ENCODE measurements at places on chromosomes 6 and 20.

- no peak for DNase-seq
Observed at GRCh38 chr6:47195011-47195650, 114.6 kb downstream of the TNFRSF21 start.

- no peak for DNase-seq
Observed at GRCh38 chr6:110567957-110568696, 91.7 kb upstream of the SLC22A16 start.

DNA sequence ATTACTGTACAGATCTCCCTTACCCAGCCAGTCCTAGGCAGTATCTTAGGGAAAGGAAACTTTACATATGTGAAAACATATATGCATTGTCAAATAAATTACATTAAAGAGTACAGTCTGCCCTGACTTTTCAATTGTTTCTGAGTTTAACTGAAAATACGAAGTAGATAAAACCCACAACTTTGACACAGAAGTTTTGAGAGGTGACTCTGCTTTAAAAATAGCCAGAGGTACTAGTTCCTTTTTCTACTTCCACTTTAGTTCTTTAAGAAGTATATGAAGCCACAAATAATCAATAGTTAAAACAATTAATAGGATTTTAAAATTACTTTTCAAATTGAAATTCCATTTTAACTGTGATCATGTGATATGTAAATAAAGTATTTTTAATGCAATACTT, 62.9 kb downstream of the BMP5 start:
- no peak for DNase-seq

DNA sequence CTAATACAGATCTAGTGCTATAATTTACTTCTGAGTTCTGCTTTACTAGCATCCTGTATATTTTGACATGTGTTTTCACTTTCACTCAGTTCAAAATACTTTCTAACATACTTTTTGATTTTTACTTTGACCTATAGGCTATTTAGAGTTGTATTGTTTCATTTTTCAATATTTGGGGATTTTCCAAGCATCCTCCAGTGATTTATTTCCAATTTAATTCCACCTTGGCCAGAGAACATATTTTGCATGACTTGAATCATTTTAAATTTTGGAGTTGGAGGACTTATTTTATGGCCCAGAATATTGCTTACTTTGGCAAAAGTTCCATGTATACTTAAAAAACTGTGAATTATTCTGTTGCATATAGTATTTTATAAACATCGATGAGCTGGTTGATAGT, 1215.6 kb upstream of the MAP3K7 start:
- DNase-seq = no peak

DNA sequence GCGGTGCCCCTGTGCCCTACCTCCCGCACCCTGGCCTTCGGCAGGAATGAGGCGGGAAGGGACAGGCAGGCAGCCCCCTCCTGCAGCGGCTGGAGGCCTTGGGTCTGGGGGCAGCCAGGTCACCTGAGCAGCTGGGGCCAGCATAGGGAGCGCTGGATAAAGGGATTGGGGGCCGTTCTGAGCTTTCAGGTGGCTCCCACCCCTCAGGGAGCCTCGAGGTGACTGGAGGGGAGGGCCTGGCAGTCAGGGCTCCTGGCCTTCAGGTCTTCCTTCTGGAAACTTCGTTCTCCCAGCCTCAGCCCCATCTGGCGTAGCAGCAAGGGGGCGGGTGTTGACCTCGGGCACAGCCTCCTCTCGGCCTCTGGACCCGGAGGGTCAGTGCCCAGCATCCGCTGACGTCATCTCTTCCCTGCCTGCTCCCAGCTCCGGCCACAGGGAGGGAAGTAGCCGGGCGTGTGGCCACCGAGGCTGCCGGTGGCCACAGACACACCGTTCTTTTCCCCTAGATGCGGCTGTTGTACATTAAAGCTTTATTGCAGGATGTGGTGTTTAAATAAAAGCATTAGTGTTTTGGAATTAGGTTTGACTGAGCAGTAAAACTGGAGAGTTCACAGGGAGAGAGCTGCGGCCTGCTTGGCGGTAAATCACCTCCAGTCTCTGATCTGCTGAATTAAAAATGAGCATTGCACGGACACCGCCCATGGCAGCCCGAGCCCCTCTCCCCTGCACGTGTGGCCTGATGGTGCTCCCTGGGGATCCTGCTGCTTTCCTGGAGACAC, 80.0 kb upstream of the GATA5 start:
- DNase-seq = no peak

DNA sequence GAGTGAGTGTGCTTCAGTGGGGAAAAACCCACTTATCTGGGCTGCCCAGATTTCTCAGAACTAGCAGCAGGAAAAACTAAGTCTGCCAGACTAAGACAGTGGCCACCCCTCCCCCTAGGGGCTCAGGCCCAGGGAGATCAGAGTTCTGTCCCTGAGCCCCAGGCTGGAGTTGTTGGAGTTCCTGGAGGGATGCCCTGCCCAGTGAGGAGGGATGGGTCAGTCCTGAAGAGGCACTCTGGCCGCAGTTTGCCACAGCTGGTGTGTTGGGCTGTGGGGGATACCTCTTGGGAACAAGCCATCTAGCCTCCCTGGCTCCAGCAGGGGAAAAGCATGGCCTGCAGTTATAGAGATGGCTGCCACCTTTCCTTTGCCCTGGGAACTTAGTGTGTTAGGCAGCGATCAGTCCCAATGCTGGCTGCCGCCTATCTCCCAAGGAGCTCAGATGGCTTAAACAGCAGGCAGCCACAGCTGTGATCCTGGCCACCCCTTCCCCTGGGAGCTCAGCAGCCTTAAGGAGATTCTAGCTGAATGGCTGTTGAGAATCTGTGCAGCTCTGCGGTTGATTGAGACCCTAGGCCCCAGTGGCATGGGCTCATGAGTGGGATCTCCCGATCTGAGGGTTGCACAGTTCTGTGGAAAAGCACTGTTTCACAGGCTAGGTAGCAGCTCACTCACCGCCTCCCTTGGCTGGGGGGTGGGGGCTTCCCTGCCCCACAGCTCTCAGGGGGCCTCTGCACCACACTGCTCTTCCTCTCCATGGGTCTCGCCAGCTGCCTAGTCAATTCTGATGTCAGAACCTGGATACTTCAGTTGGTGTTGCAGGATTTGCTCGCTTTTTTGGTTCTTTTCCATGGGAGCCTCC, 13.2 kb downstream of the SIRPG start:
- DNase-seq = no peak

DNA sequence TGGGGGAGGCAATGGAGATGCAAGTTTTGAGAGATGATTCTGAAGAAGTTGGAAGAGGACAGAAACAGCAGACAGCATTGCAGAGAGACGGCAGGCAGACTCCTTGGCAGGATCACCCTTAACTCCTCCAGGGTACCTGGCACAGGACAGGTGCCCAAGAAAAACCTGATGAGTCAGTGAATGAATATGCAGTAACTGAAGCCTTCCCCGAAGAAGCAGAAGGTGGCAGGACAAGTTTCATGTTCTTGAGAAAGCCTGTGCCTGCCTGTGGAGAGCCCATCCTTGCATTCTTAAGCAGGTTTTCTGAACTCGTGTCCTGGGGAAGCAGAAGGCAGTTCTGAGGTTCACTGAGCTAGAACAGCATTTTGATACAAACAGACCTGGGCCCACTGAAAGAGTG, 79.6 kb upstream of the SASH1 start:
- no peak for DNase-seq

- DNase-seq = no peak
Observed at GRCh38 chr20:41050361-41051008, 21.9 kb downstream of the TOP1 start.

DNA sequence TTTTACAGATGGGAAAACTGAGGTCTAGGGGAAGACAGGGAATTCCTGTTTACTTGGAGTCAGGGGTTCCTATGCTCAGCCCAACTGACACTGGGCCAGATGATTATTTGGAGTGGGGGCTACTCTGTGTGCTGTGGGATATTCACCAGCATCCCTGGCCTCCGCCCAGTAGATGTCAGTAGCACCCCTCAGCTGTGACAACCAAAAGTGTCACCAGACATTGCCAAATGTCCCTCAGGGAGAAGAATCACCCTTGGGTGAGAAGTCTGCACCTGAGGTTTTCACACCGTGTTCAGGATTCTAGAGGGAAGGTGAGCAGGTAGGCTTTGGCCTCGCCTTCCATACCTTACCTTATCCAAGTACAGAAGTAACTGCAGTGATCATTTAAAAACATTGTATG, 27.6 kb downstream of the CDH26 start:
- no peak for DNase-seq

DNA sequence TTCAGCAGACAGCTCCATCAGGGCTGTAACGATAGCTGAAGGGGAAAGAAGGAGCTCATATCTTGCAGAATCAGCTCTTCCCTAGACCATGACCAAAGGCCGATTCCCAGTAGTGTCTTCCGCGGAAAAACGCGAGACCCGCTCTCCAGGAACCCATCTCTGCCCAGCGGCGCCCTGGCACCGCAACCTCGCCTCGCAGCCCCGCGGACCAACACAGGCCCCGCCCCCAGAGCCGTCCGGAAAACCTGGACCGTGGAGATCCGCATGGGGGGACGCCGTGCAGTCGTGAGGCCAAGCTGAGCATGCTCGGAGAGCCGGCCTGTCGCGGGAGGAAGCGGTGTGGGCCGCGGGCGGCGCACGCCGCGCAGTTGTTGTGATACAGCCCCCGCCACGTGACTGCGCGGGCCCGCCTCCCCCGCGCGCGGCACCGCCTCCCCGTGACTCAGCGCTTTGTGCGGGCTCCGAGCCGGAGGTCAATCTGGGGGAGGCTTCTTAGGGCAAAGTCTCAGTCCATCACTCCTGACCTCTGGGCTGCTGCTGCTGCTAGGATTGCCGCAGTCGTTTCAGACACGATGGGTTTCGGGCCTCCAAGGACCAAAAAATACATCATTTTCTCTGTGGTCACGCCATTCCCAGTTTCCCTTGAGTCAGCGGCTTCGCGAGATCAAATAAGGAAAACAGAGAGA, 3.1 kb upstream of the GCLC start:
- peak; percentile 89 for DNase-seq

- DNase-seq = no peak
Observed at GRCh38 chr6:2047855-2048254, 197.6 kb downstream of the GMDS start.

- no peak for DNase-seq
Observed at GRCh38 chr6:37985355-37985754, 165.8 kb downstream of the ZFAND3 start.

GRCh38 chr6:84151669-84152068, 75.8 kb downstream of the CEP162 start:
- DNase-seq = no peak

DNA sequence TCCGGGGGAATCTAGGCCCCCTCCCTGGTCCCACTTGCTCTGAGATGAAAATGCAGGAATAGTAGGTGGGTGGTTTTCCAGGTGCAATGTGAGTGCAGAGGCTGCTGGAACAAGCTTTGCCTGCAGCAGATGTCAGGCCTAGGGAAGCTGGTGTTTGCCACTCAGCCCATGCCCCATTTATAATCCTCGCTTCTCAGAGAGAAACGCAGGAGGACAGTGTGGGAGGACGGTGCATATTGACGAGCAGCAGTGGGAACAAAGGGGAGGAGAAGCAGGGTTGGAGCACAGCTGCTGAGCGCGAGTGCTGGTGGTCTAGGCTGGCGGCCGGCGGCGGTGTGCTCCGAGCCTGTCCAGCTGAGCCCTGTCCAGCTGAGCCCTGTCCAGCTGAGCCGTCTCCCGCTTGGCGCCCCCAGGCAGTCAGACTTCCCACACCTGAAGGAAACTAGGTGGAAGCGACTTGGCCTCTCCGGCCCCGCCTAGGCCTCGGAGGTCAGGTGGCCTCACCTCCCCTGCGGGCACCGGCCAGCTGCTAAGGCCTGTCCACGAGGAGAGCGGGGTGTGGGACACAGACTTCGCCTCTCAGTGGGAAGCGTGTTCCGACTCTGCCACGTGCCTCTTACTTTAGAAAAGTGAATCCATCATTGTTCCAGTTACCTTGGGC, 49.7 kb upstream of the FRMD1 start:
- no peak for DNase-seq

DNA sequence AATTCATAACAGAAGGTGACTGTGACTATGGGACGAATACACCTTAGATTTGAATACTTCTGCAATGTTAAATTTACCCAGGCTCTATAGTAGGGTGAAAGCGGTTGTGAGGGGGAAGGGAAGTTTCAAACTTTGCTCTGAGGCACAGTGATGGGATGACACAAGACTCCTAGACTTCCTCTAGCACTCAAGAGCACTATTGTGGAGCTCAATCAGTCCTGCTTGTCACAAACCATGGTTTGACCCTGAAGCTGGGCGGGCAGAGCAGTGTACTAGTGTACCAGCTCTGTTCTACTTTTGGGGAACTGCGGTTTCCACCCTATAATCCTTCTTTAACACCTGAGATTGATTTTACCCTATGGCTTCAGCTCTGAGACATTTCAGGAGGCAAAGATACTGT, 17.1 kb downstream of the TRIM27 start:
- DNase-seq = no peak

GRCh38 chr6:44265007-44265721, at the start of gene NFKBIE:
TSS of gene NFKBIE (minus strand) at chr6:44265551. CDS start at chr6:44265346, 205 bp downstream.
- DNase-seq = peak; percentile 93

GRCh38 chr6:273551-274058, 18.7 kb upstream of the DUSP22 start:
- no peak for DNase-seq

DNA sequence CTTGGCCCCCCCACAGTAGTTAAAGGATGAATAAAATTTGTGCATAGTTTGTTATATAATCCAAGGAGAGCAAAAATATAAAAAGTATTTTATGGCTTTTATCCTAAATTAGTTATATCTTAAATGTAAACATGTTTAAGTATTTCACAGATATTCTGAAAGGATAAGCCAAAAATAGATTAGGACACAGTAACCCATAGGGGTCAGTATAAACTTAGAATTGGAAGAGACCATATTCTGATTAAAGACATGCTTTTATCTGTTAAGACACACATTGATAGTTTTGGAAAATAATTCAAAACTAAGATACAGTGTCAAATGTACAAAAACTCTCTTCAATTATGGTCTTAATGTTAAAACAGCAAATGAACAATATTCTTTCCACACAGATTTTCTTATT, 4.5 kb upstream of the SERINC1 start:
- DNase-seq = no peak

DNA sequence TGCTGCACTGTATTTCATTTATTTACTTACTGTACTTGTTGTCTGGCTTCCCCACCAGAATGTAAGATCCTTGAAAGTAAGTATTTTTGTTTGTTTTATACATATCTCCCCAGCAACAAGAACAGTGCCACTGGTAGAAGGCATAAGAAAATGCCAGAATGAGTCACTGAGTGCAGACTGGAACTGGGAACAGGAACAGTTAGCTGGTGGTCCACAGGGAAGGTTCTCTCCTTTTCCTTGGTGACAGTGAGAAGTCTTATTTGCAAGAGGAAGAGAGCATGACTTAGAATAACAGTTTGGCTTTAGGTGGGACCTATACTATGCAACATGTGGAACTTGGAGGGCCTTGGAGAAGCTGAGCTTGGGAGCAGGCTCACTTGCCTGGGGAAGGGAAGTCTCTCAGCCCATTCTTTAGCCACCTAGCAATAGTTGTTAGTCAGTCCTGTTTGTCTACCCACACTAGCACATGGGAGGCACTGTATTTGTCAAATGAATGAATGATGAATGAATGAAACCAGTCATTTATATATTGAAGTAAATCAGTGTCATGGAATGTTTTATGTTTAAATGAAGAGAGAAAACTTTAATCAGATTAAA, 203.5 kb downstream of the KCNQ5 start:
- DNase-seq = no peak

GRCh38 chr20:37781626-37782025, 87.8 kb downstream of the CTNNBL1 start:
- no peak for DNase-seq
